ENCODE measurements at places on chromosomes 6 and 20. TPM values are rescaled to one million over a fixed set of nuclear protein-coding genes. Genes with fewer than 3 reads are reported as not detected.

The MOG gene
- total RNA-seq = not detected

The OR2H1 gene
- not detected for total RNA-seq

The C20orf204 gene
- 36.8 TPM for total RNA-seq

The CGA gene
- not detected for total RNA-seq

The FILIP1 gene
- total RNA-seq = not detected

The KCNK5 gene
- not detected for total RNA-seq

The RAB32 gene
- total RNA-seq = 93.9 TPM

The TFAP2A gene
- total RNA-seq = not detected

The CTAGE9 gene
- not detected for total RNA-seq

The CNBD2 gene
- total RNA-seq = 13.8 TPM

DNA sequence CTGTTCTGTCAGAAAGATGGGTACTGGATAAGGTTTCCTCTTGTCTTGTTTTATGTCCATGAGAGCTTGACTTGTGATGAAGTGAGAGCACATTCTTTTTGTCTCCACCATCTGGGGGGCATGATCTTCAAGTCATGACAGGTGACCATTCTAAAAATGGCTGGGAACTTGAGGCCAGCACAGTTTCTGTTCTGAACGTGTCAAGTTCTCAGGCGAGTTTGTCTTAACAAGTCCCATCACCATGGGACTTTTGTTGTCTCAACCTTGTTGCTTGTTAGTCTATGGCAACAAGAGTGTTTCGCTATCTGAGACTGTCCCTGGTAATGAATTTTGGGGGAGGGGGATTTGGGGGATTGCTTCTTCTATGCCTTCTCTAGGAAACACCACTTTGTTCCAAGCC, 25.6 kb upstream of the ENPP4 start:
- no peak for DNase-seq

DNA sequence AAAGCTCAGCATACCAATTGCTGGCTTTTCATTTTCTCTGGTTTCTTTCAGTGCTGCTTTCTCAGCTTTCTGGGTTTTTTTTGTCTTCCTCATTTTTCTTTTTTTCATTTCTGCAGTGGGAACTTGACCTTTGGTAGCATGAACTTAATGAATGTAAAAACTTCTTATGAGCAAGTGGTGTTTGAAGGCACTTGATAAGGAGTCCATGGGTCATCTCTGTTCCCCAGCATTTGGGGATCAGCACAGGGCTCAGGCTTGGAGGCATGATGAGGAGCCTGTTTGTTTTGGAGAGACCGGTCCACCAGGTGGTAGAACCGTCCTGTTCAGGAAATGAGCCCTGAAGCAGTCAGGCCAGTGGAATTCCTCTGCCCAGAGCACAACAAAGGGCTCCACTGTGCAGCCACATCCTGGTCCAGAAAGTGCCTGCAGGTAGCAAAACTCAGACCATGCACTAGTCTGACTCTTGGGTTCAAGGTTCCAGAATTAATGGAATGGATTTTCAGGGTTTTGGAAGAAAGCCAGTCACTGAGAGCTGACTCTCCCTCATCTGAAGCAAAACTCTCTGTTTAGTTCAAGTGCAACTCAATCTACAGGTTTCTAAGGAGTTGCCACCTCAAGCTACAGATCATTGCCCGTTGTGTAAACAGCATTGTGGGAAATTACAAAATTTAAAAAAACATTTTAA, 52.3 kb upstream of the ADGRF1 start:
- DNase-seq = peak; percentile 97

DNA sequence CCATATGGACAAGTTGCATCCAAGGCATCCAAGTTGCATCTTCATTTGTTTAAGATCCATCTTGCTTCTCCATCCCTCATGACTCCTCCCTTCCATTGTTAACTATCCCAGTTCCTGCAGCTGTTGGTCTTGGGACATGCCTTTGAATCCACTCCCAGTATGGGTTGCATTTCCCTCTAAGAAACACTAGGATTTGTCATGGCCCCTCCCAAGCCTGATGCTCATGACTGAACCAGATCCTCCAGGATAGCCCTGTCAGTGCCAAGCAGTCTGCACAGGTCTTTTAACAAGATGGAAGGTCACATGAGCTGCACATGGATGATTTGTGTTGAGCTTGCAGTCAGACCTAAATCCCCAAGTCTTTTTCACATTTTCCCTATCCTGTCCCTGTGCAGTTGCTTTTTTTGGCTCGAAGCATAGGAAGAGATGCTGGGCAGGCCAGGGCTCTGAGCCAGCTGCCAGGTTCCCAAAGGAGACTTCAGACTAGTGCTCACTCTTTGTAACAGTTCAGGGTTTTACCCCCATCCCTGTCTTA, 4.2 kb downstream of the PPP2R5D start:
- no peak for DNase-seq

GRCh38 chr6:169240125-169240524, 13.5 kb downstream of the THBS2 start:
- no peak for DNase-seq

GRCh38 chr6:45377043-45377553, 636 bp downstream of the SUPT3H start:
- DNase-seq = peak; percentile 23

GRCh38 chr20:258269-258858, 840 bp downstream of the DEFB132 start:
- no peak for DNase-seq

- DNase-seq = no peak
Observed at GRCh38 chr6:40708049-40708448, 120.9 kb upstream of the LRFN2 start.

- DNase-seq = no peak
Observed at GRCh38 chr6:119171088-119171841, 92.8 kb upstream of the FAM184A start.

- DNase-seq = no peak
Observed at GRCh38 chr6:151413372-151414145, 22.2 kb upstream of the ZBTB2 start.

- peak; percentile 14 for DNase-seq
Observed at GRCh38 chr6:79984261-79984660, 20.2 kb upstream of the TTK start.

GRCh38 chr20:846894-847278, 13.4 kb downstream of the FAM110A start:
- no peak for DNase-seq

DNA sequence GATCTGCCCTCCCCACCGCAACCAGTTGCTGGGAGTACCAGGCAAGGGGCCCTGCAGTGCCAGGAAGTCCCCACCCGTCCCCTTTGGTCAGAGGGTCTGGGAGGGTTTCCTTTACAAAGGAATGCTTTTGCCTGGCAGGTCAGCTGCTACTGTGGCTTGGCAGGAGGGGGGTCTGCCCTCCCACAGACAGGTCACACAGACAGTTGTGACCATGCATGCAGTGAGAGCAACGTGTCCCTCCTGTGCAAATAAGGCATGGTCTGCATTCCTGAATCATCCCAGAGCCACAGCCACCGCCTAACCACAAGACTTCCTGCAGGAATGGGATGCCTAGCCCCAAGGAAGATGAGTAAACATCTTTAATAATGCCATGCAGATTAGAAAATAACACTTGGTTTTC, 439 bp upstream of the F13A1 start:
- no peak for DNase-seq

DNA sequence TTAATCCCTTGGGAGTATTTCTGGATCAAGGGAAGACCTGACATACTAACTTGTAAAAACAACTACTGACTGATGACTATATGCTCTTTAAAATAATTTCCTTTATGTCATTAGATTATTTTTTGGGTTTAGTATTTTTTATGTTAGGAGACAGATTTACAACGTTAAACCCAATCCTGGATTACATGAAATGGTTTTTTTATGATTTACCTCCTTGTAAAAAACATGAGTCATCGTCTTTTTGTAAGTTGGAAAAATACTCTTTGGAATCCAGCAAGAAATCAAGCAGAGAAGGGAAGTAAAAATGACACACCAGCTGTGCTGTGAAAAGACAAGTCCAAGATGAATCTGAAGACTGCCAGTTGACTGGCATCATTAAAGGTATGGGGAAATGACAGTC, 6.7 kb downstream of the STK4 start:
- no peak for DNase-seq

- peak; percentile 86 for DNase-seq
Observed at GRCh38 chr6:144340541-144341371, 55.6 kb downstream of the UTRN start.

DNA sequence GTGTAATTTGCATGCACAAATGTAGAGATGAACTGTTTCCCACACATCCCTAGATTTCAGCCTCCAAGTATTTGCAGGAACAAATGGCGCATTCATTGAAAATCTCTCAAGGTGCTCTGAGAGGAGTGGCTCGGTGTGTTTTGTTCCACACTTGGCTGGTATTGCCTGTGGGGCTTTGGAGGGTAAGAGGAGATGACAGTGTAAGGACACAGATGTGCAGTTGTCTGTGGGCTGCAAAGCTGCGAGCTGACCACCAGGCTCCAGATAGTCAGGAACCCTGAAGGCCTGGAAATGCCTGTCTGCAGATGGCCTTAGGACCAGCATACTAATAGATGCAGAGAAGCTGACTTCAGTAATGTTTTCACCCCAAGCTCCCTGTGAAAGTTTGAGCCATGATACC, 57.7 kb upstream of the PBOV1 start:
- no peak for DNase-seq

DNA sequence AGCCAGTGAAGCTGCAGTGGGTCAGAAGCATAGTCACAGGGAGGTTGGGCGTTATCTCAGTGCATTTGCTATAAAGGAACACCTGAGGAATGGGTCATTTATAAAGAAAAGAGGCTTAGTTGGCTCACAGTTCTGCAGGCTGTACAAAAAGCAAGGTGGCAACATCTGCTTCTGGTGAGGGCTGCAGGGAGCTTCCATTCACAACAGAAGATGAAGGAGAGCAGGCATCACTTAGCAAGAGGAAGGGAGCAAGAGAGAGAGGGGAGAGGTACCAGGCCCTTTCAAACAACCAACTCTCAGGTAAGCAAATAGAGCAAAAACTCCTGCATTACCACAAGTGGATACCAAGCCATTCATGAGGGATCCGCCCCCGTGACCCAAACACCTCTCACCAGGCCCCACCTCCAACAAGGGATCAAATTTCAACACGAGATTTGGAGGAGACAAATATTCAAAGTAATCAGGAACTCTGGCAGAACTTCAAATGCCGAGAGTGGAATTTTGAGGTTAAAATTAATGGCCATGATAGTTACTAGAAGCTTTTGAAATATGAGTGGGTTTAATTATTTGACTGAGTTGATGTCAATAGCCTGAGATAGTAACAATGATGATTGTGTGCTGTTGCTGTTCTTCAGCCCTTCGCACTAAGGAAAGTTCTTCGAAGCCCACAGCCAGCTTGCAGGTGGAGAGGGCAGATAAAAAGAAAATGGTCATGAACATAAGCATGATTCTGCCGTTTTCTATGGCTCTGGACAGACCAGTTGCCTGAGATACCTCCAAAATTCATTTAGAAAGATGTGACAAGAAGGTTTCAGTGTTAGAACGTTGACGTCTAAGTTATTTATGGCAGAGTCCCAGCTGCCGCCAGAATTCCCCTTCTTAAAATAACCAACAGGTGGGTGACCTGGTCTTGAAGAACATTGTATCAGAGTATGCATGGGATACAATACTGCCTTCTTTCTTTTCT, 55.3 kb upstream of the ADTRP start:
- DNase-seq = no peak

DNA sequence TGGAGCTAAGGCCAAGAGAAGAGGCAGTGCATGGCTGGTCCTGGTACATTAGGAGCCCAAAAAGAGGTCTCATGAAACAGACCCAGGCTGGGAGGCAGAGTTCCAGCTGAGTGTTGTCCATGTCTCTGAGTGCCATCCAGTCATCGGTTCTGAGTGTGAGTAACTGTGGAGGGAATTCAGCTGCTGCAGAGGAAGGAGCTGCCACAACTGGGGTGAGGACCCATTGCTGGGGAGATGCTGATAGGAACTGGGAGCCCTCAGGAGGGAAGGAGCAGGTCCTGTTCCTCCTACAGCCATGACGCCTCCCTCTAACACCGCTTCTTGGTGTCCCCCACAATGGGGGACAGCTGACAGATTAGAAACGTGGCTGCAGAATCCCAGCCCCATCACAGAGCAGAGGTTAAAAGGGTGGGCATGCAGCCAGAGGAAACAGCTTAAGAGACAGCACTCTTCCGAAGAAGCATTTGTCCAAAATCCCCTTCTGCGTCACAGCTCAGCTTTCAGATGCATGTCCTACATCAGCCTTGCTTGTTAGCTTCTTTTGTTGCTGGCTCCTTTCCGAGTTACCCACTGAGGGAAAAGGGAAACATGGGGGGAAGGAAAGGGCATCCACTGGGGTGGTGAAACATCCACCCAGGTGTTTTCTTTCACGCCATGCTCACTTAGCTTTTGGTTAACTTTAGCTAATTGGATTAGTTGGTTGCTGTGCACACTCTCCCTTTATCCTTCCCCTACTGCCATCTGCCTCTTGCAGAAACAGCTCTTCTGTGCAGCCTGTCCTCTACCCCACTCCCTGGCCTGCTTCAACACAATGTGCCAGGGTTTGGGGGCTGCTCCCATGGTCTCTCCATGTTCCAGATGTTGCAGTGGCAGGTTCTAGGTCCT, 239.2 kb downstream of the SYNDIG1 start:
- no peak for DNase-seq

- DNase-seq = no peak
Observed at GRCh38 chr6:149450679-149451375, 34.0 kb downstream of the ZC3H12D start.

- DNase-seq = no peak
Observed at GRCh38 chr6:161199850-161200249, 74.0 kb downstream of the AGPAT4 start.

DNA sequence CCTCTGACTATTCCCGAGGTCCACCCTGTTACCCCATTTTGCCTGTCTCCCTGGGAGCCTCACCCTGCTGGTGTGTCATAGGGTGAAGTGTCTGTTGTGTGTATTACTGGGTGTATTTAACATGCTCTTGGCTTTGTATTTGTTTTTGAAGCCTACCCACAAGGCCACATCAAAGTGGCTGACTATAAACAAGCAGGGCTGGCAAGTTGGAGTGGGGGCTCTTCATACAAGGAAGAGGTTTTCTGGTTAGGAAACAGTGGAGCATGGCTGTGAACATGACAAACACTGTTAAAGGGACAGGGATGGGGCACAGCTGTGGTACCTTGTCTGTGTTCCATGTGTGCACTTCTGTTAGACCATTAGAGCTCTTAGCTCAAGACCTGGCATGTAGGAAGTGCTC, 26.3 kb downstream of the HECA start:
- DNase-seq = peak; percentile 5

GRCh38 chr6:154478701-154479060, 31.8 kb downstream of the CNKSR3 start:
- no peak for DNase-seq

DNA sequence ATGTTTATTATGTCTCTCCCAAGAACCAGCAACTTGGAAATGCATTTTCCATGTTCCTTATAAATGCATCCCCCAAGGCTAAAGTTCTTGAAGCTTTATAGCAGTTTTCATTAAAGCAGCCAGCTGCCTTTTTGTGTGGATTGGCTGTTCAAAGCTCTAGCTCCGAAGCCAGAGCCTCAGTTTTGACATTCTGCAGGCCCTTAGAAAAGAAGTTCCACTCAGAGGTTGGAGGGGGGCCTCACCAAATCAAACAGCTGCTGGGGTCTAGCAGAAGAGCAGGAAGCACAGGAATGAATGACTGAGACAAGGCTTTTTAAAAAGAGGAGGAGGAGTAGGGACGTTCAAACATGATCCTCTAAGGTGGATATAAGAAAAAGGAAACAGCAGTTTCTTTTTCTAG, 4.2 kb upstream of the POU3F2 start:
- no peak for DNase-seq

- no peak for DNase-seq
Observed at GRCh38 chr6:105603788-105604586, 201.1 kb upstream of the PREP start.
